ENCODE measurements at places on chromosomes 2 and 18.
A peak's percentile ranks its signal among the peaks of the same experiment; 100 is the strongest.

DNA sequence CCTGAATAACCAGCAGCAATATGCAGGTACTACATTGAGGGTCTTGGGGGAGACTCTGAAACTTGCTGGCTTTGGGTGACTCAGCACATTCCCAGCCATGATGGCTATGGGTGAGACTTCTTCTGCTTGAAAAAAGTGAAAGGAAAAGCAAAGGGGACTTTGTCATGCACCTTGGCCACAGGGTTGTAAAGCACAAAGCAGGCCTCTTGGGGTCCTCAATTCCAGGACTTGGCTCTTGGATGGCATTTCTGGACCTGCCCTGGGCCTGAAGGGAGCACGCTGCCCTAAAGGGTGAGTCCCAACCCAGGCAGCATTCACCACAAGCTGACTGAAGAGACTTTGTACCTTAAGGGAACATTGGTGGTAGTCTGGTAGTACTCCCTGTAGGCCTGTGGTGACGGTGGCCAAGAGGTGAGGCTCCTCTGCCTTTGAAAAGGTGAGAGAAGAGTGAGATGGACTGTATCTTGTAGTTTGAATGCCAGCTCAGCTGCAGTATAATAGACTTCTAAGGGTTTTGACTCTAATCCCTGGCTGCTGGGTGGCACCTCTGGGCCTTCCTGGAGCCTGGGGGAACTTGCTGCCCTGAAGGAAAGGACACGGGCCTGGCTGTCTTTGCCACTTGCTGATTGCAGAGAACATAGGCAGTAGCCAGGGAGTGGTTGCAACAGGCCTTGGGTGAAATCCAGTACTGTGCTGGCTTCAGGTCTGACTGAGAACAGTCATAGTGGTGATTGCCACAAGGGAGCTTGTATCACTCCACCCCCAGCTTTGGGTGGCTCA, 36.5 kb upstream of the CYTIP start:
- no peak for DNase-seq

DNA sequence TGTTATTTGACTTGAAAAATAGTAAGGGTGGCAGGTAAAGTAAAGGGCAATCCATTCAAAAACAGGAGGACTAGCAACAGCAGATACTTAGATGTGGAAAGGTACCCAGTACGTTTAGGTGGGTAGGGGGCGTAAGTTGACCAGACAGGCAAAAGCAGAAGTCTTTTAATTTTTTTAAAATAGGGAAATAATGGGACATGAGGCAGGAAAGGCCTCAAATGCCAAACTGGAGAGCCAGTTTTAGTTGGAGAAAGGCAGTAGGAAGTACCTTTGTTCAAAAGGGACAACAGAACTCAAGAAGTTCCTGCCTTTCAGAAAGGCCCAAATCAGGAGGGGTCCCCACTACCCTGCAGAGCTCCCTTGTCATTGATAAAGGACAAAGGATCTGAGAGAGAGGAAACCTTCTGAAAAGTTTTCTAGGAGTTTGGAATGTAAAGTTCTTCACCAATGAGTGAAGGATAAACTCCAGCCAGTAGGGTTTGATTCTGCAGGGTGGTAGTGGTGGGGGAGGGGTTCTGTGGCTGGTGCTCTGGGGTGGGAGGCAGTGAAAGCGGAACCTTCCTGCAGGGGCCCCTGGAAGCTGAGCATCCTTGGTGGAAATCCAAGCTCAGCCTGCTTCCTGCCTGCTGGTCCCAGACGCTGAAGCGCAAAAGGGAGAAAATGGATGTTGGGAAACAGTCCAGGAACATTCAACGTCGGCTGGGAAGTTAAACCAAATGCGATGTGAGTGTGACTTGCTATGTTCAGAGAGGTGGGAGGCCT, 40.1 kb downstream of the TMEM17 start:
- no peak for DNase-seq

DNA sequence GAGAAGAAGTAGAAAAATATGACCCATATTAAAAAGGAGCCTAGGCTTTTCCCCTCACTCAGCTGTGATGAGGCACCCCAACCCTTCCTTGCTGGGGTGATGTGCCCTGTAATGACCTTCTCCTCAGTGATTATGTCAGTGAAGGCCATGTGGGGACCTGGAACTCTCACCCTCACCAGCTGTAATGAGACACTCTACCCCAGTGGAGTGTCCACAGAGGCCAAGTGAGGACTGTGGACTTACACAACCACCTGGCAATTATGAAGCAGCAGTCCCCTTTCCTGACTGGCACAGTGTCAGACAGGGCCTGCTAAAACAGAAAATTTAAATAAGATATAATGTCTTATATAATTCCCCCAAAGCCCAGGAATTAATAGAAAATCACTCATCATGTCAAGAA, 54.2 kb downstream of the SEMA4F start:
- DNase-seq = no peak

- DNase-seq = no peak
These were observed 16.3 kb upstream of the MFF start for GRCh38 chr2:227308784-227309183.

- no peak for DNase-seq
These were observed 359.5 kb downstream of the ZNF521 start for GRCh38 chr18:24992491-24992890.

- DNase-seq = no peak
These were observed 112.4 kb upstream of the UPP2 start for GRCh38 chr2:157989227-157989626.

DNA sequence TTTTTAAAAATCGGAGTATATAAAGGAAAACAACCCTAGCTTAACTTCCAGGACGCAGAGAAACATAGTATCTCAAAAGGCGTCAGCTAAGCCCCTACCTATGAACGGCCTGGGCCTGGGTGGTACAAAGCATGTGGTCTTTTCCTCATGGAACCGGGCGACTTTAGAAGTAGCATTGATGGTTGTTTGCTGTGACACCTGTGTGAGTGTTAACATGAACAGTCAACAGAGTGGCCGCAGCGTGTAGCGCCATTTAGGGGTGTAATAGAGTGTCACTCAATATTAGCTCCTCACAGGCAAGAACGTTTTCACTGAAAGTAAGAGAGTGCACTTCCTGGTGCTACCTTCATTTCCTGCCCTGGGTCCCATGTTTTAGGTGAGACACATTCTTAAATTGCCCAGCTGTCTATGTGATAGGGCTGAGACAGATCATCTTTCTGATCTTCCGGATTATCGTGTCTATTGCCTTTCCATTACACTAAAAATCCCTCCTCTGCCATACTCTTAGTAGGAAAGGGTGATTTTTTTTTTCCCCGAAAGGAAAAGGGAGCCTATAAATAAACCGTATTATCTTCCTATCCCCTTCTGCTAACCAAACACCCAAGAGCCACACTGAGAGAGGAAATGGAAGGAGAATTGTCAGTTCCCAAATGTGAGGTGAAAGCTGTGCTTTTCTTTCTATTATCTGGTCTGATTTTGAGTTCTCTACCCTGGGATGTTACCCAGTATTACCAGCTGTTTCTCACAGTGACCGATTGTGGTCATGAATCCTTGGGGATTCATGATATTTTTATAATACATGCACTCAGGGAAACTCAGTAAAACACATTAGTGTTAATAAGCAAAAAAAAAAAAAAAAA, 1.3 kb downstream of the GORASP2 start:
- peak; percentile 46 for DNase-seq

- no peak for DNase-seq
These were observed 160.2 kb downstream of the GALNT14 start for GRCh38 chr2:30978044-30978443.

DNA sequence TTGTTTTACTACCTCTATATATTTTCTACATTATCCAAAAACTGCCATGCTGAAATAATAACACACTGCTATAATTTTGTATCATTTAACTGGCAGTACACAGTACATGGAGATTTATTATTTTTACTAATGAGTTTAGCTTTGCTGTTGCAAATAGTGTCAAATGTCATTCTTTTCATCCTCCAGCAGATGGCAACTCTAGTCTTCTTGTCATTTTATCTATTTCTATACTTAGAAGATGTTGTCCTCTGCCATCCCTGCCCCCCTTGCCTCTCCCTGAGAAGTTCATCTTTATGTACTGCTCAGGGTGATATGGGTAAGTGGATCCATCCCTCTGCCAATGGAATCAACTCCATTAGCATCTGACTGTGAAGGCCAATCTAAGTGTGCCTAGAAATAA, 21.7 kb upstream of the LRRTM1 start:
- no peak for DNase-seq

GRCh38 chr2:230348787-230349186, 21.8 kb downstream of the SP140L start:
- DNase-seq = no peak

- DNase-seq = peak; percentile 59
These were observed 31.5 kb downstream of the ACVR1C start for GRCh38 chr2:157596992-157597681.

GRCh38 chr2:66489436-66489835, 54.5 kb downstream of the MEIS1 start:
- no peak for DNase-seq

DNA sequence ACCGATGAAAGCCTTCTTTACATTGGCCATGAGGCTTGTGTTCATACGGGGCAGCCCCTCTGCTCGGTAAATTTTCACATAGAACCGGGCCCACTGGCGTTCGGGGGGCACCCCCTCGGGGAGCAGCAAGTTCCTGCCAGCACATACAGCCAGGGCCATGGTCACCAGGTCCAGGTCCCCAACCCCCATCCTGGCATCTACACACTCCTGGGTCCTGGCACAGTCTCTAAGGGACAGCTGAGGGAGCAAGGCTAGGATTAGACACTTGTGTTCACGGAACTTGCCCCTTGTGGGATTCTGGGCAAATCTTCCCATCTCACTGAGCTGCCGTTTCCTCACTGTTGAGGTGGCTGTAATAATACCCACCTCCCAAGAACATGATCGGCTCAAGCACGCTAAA, 5.6 kb upstream of the OTOF start:
- DNase-seq = no peak

- DNase-seq = no peak
These were observed 100.1 kb upstream of the RNF152 start for GRCh38 chr18:61992923-61993322.

- DNase-seq = no peak
These were observed 5.4 kb downstream of the HS6ST1 start for GRCh38 chr2:128313091-128313836.

DNA sequence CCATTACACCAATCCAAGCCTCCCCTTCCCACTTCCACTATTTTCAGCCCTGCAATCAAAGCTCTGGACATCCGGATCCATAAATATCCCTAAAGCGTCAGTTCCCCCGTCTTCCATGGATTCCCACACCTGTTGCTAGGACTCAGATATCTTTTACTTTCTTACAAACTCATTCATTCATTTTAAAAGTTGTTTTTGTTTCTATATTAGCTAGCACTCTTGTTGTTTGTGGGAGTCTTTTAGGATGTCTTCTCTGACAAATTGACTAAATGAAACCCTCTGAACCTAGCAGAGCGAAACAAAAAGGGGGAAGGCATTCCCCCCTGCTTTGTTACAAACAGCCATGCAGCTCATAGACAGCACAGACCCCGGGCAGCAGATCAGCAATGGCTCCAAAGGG, 9.0 kb upstream of the NBAS start:
- no peak for DNase-seq

DNA sequence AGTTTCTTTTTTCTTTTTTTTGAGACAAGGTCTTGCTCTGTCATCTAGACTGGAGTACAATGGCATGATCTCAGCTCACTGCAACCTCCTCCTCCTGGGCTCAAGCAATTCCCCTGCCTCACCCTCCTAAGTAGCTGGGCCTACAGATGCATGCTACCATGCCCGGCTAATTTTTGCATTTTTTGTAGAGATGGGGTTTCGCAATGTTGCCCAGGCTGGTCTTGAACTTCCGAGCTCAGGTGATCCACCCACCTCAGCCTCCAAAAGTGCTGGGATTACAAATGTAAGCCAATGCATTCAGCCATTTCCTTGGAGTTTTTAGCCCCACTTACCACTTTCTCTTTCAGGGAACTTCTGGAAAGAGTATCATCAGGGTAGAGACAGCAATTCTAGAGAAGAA, 153.3 kb upstream of the THSD7B start:
- no peak for DNase-seq

DNA sequence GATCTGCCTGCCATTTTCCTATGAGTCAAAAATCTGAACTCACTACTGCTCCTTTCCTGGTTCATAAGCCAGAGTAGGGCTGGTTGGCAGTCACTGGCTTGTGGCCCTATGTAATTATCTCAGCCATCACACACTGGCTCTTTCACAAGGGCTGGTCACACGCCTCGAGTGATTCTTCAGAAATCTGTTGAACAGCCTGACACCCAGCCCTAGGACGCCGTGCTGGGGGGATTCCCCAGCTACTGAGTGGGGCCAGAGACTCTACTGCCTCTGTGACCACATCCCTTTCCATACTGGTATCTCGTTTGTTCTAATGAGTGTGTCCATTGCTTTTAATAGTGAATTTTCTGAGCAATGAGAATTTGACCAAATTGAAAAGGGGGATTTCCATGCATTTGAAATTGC, 45.8 kb upstream of the RBM44 start:
- no peak for DNase-seq

DNA sequence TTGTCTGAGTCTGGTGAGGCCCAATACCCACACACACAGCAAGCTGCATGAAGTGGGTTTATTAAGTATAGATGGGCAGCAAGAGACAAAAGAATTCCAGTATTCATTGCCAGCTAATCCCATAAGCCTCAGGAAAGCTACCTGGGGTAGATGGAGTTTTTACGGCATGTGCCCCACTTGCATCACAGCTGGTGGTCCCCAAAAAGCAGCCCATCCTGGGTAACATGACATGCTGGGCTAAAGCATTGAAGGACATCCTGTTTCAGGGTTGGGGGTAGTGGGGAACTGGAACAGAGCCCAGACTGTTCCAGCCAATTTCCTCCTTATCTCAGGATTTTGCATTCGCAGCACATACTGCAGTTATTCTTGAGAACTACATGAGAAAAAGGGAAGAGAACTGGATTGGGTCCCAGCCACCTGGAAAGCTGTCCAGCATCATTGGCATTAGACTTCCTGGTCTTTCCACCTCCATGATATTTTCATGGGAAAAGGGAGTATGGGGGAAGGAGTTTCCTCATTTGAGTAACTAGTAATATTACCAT, 240.1 kb upstream of the MMADHC start:
- DNase-seq = no peak

DNA sequence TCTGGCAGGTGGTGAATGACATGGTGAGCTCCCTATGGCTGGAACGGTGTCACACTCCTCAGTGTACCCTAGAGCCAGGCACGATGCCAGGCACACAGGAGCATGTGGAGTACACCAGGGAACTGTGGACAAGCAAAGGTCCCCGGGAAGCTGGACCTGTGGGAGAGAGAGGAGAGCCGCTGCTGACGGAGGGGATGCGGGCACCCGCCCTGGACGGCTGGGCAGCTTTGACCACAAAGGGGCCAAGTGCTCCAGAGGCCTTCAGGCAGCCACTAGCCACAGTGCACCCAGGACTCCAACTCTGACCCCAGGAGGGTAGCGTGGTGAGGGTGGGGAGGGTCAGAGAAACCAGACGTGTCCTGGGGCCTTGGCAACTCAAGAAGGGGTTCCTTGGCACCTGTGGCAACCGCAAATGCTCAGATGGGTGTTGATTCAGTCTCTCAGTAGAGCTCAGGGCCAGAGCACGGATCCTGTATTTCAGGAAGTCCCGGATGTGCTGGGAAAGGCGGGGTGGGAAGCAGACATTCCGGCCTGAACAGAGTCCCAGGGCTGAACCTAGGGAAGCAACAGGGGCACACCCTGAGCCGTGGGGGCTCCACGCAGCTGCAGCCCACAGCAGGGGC, 2.3 kb upstream of the MAB21L4 start:
- DNase-seq = no peak

GRCh38 chr2:58514252-58514651, 273.1 kb upstream of the FANCL start:
- no peak for DNase-seq

- DNase-seq = no peak
These were observed 329.0 kb downstream of the DYSF start for GRCh38 chr2:71782323-71782722.
